AG04450 (cell line): ENCODE measurements at places on chromosomes 5 and 9.

DNA sequence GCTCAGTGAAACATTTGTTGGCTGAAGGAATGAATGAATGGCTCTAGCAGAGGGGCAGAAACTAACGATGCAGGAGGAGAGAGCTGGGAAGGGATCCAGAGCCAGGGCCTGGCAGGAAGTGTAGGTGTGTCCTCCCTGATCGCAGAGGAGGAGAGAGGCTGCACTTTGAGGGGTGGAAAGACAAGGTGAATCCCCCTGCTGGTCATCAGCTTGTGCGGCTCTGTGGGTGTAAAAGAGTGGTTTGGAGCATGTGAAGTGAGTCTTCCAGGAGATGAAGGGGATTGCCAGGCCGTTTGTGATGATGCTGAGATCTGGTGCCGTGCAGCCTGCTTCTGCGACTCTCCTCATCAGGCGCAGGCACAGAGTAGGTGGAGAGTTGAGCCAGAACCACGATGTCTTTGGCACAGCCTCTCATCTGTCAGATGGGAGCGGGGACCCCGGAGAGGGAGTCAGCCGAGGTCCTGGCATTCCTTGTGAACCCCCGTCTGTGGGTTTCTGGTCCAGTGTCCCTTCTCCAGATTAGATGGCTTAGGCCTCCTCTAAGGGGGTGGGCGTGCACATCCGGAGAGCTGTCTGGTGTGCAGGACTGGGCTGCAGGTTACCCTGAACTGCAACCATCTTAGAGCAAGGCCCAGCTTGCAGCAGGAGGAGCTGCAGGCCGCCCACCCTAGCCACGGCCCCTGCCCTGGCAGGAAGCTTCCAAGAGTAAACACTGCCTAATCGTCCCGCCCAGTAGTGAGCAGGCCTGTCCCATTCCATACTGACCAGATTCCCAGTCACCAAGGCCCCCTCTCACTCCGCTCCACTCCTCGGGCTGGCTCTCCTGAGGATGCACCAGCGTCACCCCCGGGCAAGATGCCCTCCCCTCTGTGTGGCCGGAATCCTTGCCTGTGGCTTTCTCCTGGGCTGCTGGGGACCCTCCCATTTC, at the start of gene ADAMTS13:
Gene ADAMTS13 (plus strand): TSS at position 753 of the 928 bp plus-strand sequence. CDS start 77 bp downstream, at position 830.
- no peak for DNase-seq

GRCh38 chr9:4055032-4055431, 244.8 kb downstream of the GLIS3 start:
- DNase-seq: no peak

- DNase-seq: no peak
These were observed 122.2 kb upstream of the GRAMD2B start for GRCh38 chr5:126301056-126301455.

GRCh38 chr5:68141494-68141893, 74.1 kb upstream of the PIK3R1 start:
- no peak for DNase-seq

GRCh38 chr9:34197756-34198711, 19.2 kb downstream of the UBAP1 start:
- DNase-seq: no peak

DNA sequence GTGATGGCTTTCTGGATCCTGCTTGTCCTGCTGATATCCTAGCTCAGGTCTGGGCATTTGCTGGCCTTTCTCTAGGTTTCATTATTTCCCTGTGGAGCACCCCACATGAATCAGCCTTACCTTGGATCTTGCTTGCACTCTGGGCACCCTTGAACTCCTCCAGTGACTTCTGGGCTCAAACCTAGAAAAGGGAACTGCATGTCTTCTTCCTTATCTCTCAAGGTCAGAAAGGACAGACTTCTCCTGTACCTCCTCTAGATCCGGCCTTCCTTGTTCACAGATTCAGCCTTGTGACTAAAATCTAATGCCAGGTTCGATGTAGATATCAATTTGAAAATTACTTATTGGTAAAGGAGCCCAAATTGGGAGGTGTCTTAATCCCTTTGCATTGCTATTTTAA, 267.9 kb downstream of the PARP8 start:
- no peak for DNase-seq

- no peak for DNase-seq
These were observed 39.2 kb downstream of the MVB12B start for GRCh38 chr9:126365780-126366179.

GRCh38 chr9:33248606-33249005, 8.6 kb downstream of the SPINK4 start:
- no peak for DNase-seq
